Stimulated activated CD8-positive, alpha-beta memory T cell treated with anti-CD3 and anti-CD28 coated beads, Interleukin-15, amount 100 ng/mL, for 48 hours (primary cell): ENCODE measurements at places on chromosomes 6 and 20.

DNA sequence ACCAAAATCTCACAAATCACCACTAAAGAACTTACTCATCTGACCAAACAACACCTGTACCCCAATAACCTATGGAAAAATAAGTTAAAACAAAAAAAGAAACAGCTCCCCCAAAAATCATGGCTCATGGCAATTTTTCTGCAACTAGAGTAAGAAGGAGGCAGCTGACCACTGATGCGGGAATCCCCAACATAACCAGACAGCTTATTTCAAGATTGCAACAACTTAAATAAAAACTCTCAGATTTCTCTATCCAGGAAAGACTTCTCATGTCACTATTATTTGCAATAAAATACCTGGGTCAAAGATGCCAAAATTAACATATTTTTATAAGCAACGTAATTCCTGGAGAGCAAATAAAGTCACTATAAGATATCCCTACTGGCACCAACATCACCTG, 128.1 kb upstream of the LY86 start:
- DNase-seq = no peak

- no peak for DNase-seq
Observed at GRCh38 chr20:62972845-62973745, 20.6 kb downstream of the SLC17A9 start.

DNA sequence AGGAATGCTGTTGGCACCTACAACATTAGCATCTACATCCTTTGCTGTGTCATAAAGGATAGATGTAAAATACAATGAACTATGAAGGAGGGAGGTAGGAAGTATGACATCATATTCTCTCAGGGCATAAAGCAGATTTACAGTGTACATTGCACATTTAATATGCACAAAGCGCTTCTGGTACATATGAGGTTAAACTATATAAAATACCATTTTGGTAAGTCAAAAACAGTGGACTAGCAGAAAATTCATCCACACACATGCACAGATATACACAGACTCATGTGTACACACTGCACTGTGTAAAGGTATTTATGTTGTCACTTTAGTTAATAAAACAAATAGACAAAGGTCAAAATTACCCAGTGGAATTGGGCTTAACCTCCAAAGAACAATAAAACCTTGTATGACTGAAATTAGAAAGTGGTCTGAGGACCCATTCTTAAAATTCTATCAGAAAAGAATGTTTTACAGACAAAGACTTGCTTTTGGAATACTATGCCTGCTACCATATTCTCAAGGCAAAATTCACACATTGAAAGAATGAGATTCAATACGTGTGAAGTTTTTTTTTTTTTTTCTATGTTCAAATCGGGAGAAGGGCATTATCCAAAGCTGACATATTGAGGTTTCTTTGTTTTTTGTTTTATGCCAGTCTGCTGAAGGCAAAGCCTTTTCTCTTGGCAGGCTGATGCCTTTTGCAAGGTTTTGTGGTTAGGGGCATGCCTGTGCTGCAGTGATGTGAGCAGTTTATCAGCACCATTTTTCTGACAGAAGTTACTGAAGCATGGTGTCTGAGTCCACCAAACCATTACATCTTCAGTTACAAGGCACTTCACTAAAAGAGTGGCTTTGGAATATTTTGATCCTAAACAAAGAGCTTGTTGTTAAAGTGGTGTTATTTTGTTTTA, 199.0 kb downstream of the PLCB1 start:
- DNase-seq = no peak

GRCh38 chr6:142692942-142693341, 252.0 kb downstream of the HIVEP2 start:
- peak; percentile 24 for DNase-seq

- DNase-seq = no peak
Observed at GRCh38 chr6:168308390-168309144, 11.0 kb downstream of the DACT2 start.

GRCh38 chr6:4962905-4963304, 40.9 kb downstream of the RPP40 start:
- no peak for DNase-seq

- no peak for DNase-seq
Observed at GRCh38 chr20:43220612-43221011, 30.9 kb upstream of the PTPRT start.

DNA sequence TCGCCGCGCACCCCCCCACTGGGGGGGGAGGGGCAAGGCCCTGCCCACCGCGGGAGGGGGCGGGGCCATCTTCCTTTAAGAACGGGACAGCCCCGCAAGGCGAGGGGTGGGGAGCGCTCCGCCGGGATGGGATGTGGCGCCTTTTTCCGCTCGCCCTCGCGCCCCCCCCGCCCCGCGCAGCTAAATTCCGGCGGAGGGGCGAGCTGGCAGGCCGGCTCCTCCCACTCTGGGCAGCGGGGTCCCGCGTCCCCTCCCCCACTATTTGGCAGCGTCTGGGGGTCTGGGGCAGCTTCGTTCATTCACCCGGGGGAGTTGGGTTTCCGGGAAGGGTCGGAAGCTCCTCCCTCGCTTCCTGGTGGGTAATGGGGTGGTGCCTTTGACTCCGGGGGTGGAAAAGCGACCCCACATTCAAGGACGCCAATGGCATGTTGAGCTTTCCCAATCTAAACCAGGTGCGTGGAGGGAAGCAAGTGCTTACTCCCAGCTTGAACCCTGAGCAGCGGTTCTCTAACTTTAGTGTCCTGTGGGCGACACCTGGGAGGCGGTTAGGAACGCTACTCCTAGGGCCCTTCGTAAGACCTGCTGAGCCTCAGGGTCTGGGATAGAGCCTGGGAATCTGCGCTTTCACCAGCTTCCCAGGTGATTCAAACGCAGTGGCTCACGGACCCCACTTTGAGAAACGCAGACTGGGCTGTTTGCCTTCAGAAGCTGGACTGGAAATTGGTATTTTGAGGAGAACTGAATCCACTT, 927 bp downstream of the ASXL1 start:
- DNase-seq = peak; percentile 67

DNA sequence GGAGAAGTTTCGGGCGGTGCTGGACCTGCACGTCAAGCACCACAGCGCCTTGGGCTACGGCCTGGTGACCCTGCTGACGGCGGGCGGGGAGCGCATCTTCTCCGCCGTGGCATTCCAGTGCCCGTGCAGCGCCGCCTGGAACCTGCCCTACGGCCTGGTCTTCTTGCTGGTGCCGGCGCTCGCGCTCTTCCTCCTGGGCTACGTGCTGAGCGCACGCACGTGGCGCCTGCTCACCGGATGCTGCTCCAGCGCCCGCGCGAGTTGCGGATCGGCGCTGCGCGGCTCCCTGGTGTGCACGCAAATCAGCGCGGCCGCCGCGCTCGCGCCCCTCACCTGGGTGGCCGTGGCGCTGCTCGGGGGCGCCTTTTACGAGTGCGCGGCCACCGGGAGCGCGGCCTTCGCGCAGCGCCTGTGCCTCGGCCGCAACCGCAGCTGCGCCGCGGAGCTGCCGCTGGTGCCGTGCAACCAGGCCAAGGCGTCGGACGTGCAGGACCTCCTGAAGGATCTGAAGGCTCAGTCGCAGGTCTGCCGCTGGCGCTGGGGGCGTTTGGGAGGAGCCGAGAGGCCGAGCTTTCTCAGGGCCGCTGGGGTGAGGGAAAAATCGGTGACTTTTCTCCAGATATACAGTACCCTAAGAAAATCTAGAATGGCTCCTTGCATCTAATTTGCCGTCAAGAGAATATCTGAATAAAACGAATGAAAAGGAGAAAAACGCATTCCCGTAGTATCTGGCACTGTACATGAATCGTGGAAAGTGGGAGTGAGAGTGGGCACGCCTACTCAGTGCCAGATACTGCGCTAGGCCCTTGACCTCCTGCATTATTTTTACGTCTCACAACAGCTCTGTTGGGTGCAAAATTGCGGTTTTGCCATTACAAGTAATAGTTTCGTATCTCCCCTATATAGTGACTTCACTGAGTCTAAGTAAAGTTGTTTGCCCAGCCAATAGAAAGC, 1.0 kb downstream of the CALHM6 start:
- peak; percentile 36 for DNase-seq

- DNase-seq = no peak
Observed at GRCh38 chr6:82739303-82739702, 326.3 kb downstream of the UBE3D start.

DNA sequence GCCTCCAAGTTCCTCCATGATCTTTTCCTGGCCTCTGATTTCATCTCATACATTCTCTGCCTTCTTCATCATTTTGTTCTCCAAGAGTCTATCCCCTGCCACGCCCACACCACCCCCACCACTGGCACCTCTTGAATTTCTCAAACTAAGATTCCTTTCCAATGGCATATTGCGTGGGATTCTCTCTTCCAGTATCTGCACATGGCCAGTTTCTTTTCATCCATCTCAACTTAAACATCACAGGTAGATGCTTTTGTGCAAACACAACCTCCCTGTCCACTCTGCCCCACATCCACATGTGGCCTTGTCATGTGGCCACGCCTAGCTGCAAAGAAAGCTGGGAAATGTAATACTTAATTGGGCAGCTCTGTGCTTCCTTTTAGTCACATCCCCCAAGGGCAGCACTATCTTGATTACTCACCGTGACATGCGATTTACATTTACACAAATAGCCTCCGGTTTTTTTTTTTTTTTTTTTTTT, 33.4 kb upstream of the ZMYND8 start:
- DNase-seq = no peak

DNA sequence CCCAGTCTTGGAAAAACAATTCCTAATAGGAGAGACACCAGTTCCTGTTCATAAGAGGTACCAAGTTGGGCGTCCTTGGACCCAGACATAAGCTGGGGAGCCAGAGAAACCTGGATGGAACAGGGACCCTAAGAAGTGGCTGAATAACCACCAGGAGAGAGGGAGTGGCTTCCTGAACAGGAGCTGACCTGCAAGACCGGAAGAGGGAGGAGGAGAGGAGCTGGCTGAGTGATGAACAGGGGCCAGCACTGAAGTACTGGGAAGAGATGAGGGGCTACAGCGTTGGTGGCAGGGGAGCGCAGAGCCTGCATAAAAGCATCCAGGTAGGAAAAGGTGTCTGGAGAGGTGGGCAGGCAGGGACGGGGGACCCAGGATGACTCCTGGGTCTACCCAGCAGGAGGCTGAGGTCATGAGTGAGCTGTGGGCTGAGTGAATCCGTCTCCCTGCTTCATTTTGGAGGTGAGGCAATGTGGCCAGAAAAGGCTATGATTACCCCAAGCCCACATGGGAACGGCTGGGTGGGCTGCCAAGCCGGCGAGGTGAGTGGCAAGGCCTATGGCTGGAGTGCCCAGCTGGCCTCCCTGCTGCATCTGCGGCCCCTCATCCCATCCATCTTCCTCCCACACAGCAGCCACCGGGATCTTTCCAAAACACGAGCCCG, 34.4 kb upstream of the ZFAND3 start:
- no peak for DNase-seq

GRCh38 chr6:62492192-62492822, 206.3 kb upstream of the KHDRBS2 start:
- DNase-seq = no peak

DNA sequence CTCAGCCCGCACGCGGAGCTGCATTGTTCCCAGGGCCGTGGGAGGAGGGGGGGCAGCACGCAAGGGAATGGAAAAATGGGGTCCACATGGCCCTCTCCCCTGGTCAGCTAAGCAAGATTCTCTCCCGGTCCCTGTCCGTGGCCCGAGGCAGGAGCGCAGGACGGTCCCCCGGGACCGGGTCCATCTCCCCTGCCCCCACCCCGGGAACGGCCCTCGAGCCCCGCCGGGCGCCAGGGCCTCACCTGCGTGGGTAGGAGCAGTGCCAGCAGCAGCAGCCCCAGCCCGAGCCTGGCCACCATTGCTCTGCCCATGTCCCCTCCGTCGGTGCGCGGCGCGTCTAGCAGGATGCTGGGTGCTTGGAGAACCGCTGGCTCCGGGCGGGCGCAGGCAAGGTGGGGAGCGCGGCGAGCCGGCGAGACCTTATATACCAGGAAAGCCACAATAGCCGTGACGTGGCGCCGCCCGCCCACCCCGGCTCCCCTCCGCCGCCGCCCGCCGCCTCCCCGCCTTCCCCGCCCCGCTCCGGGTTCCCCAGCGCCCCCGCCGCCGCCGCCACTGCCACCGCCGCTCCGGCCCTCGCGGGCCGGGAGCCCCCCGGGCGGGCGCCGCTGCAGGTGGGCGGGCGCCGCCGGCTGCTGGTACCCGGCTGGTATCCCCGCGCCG, at the start of gene CD24:
CD24 (minus strand) TSS at position 394 of the 663 bp plus-strand sequence; CDS start at position 311, 83 bp downstream.
- DNase-seq = no peak

DNA sequence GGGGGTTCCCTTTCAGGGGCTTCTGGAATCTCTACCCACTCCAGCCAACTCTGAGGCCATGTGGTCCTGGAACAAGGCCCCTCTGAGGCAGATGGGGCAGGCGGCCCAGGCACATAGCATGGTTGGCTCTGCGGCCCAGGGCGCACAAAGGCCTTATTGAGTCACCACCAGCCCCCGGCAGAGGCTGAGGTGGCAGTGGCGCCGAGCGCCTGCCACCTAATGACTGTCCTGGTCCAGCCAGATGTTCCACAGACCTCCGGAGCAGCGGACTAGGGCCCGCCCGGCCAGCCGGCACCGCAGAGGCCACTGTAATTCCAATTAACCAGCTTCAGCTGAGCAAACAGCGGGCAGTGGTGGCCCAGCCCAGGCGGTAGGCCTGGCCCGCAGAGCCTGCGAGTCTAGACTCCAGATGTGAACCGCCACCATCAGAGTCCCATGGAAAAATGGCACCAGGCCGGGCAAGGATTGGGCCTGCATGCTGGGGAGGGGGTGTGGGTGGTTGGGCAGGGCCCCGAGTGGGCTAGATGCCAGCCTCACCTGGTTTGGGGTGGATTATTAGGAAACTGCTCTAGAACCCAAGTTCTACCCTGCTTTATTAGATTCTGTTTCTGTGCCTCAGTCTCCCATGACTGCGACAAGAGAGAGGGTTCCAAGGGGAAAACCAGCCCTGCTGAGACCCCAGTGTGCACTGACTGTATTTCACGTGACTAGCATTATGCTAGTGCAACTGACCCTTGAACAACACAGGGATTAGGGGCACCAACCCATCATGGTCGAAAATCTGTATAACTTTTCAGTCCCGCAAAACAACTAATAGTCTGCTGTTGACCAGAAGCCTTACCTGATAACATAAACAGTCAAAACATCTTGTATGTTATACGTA, 34.1 kb upstream of the ID1 start:
- no peak for DNase-seq

GRCh38 chr6:31328355-31328960, 28.5 kb downstream of the HLA-B start:
- DNase-seq = no peak

DNA sequence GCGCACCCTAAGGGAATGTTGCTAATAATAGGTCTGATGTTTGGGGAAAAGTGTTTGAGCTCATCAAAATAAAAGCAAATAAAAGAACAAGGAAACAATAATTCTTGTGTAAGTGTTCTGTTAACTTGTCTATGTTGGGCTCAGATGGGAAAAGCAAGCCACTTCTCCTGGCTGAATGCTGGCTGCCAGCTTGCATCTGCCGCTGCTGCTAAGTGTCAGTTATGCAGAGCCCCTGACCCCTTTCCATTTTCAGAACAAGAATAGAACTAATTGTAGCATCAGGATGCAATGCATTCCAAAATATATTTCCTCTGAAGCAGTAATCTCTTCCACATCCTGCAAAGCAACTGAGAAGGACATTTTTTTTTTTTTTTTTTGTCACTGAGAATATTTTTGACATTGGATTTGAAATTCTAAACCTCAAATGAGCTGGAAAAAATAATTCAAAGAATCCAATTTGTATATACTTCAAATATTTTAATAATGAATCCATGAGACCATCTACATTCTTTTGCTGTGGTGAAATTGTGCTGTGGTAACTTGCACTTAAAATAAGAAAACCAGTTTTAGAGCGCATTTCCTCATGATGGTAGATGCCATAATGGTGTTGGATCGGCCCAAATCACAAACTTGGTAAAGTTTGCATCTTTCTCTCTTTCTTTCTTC, 43.9 kb upstream of the DEK start:
- DNase-seq = no peak

GRCh38 chr6:17835784-17836183, 129.1 kb upstream of the NUP153 start:
- no peak for DNase-seq
